Naive B cell (primary cell): ENCODE measurements at places on chromosomes 11 and 22. TPM values are rescaled to one million over a fixed set of nuclear protein-coding genes. Genes with fewer than 3 reads are reported as not detected.

DNA sequence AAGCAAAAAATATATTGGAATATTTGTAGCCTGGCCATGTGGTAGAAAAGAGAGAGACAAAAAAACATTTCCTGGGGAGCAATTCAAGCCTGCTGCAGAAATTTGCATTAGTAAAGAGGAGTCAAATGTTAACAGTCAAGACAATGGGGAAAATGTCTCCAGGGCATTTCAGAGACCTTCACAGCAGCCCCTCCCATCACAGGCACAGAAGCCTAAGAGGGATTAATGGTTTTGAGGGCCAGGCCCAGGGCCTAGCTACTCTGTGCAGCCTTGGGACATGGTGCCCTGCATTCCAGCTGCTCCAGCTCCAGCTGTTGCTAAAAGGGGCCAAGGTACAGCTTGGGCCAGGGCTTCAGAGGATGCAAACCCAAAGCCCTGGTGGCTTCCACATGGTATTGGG, 46.8 kb downstream of the PGR start:
- DNase-seq = no peak

DNA sequence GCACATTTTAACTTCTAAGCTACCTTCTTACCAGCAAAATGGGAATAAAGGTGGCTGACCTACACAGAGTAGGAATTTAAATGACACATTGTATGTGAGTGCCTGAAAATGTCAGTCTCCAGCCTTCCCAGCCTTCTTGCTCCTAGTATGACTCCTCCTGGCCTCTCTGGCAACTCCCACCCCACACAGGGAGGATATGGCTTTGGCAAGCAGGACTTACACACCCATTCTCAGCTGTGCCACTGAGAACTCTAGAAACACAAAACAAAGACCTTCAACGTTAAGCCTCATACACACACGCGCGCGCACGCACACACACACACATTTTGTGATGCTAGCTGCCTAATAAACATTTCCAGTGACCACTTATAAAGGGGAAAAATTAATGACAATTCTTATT, 65.8 kb downstream of the PACSIN2 start:
- DNase-seq = no peak

DNA sequence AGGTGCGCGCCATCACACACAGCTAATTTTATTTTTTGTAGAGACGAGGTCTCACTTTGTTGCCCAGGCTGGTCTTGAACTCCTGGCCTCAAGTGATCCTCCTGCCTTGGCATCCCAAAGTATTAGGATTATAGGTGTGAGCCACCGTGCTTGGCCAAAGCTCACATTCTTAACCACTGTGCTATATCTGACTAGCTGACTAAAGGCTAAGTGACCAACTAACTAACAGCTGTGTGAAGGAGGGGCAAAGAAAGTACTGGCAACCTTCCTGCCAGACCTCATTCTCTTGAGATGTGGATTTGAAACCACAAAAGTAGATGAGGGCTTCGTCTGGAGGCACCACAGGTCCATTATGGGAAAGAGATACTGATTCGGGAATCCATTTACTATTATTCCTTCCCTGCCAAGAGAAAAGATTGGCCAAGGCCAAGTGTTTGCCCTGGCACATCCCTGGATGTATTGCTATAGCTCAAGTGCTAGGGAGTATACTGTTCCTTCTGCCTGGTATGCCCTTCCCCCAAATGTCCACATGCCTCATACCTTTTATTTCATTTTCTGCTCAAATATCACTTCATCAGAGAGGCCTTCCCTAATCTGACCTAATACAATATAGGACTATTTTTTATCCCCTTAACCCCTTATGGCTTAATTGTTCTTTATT, 52.7 kb upstream of the RRM1 start:
- DNase-seq = no peak

Gene CYP2D6
- polyA plus RNA-seq = not detected

DNA sequence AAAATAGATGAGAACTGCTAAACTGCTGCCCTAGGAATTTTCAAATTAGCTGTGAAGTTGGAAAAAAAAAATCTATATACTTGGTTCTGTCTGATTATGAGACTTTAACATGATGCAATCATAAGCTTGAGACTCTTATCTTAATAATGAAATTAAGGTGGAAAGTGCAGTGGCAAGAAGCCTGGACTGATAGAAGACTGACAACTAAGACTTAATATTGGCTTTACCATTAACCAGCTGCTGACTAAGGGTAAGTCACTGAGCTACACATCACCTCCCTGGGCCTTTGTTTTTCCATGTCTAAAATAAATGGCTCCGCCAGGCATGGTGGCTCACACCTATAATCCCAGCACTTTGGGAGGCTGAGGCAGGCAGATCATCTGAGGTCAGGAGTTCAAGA, 56.9 kb downstream of the SLC35F2 start:
- DNase-seq = no peak

Gene OR4D9
- polyA plus RNA-seq = not detected

Gene RAB39A
- polyA plus RNA-seq = 0.31 TPM

Gene MAPK8IP2
- polyA plus RNA-seq = 0.04 TPM

Gene APOL2
- 7.6 TPM for polyA plus RNA-seq

Gene PRODH
- 0.05 TPM for polyA plus RNA-seq

DNA sequence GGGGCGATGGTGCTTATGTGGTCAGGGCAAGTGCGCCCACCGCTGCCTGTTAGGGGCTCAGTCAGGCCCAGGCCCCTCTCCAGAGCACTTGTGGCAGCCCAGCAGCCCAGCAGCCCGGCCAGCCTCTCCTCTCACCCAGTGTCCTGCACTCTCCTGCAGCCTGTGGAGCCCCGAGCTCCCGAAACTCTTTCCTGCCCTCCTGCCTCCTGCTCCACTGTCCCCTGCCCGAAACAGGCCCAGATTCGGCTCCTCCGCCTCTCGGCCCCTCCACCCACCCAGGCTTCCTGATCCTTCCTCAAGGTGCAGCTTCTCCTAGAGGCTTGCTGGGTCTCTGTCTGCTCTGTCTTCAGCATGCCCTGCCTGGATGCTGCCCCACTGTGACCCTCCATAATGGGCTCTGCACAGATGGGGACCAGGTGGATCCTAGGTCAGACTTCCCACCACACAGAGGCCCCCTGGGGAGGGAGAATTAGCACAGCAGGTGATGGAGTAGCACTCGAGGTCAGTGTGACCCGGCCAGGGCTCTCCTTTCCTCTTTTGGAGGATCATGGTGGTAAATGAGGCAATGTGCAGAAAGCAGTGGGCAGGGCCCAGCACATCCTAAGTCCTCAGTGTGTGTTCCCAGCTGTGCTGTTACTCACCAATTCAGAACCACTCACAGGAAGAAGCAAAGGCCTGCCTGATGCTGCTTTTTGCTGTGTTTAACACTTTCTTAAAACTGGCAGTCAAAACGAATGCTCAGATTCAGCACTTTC, 18.6 kb upstream of the NAP1L4 start:
- DNase-seq = no peak

DNA sequence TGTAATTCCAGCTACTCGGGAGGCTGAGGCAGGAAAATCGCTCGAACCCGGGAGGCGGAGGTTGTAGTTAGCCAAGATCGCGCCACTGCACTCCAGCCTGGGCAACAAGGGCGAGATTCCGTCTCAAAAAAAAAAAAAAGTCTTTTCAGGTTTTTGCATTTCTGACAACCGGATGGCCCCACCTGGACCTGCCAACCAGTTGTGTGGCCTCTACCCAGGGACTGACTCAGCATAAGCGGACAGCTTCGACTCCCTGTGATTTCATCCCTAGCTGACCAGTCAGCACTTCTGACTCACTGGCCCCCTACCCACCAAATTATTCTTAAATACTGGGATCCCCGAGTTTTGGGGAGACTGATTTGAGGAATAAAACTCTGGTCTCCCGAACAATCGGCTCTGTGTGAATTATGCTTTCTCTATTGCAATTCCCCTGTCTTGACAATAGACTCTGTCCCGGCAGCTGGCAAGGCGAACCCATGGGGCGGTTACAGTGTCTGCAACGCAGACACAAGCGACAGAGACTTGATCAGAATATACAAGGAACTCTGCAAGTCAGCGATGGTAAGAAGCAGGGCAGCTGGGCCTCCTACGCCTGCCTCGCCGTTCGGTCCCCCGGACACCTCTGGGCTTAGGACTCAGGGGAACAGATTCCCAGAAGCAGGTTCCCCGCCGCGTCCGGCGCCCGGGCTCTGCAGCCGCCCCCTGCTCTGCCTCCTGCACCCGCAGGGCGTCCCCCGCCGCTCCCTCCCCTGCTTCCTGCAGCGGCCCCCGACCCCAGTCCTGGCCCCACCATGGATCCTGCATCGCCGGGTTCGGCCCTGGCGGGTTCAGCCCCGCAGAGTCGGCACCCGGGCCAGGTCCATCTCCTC, 741 bp upstream of the TALDO1 start:
- DNase-seq = no peak

Gene OPCML
- not detected for polyA plus RNA-seq

DNA sequence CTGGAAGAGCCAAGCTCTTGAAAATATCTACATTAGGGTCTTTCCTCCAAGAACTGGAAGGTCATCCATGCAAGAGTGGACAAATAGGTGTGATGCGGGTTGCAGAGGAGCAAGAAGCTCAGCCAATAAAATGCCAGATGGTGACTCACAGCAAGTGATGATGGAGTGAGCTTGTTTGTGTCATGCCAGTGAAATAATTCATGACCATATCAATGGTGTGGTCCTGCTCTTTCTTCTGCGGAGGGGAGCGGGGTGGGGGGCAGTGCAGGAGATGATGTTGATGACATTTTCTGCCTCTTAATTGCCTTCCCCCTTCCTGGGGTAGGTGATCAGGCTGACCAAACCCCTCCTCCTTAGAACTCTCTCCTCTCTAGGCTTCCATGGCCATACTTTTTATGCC, 118.5 kb upstream of the TIMP3 start:
- DNase-seq = no peak

DNA sequence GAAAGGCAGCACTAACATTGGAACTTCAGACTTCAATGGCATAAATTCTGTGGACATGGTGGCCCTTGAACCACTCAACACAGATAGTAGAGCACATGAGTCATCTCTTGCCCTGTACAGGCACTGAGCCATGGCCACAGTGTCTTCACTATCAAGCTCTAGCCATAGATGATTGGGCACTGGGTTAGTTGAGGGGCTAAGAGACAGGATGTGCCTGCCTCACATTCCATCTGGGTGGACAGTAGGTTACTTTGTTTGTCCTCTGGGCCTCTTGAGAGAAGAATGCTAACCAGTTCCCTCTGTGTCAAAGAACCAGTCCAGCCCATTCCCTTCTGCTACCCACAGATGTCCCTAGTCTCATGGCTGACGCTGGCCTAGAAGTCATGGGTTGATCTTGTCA, 39.8 kb downstream of the OR6Q1 start:
- no peak for DNase-seq

Gene HDHD5
- 48.9 TPM for polyA plus RNA-seq

- DNase-seq = peak; percentile 47
These were observed 45.7 kb downstream of the PACS1 start for GRCh38 chr11:66115638-66116301.

- DNase-seq = no peak
These were observed 52.7 kb upstream of the HTATIP2 start for GRCh38 chr11:20310596-20311394.

- DNase-seq = no peak
These were observed 184.0 kb downstream of the TBC1D22A start for GRCh38 chr22:46946383-46946962.

GRCh38 chr11:36452961-36453360, 57.1 kb downstream of the TRAF6 start:
- no peak for DNase-seq

Gene CCDC90B
- polyA plus RNA-seq = 106 TPM

- no peak for DNase-seq
These were observed 11.2 kb downstream of the KCNQ1OT1 start for GRCh38 chr11:2688381-2689231.

DNA sequence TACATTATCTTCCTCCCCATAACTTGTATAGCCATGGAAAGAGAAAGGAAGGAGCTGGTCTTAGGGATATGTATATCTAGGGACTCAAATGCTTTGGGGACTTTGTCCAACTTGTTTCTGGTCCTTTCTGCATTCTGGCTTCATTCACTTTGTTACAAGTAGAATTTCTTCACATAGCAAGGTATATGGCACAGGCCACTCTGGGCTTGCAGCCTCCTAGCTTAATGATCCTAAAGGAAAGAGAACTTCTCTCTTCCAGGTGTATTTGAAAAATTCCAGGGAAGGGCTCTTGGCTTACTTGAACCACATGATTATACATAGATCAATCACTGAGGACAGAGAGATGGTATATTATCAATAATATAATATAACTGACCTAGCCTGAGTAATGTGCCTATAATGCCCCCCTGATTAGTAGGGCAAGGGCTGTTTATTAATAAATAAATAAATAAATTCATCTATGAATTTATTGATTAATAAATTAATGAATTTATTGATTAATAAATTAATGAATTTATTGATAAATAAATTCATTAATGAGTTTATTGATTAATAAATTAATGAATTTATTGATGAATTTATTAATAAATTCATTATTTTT, 48.2 kb upstream of the CEP295 start:
- DNase-seq = no peak

Gene DEFB108B
- polyA plus RNA-seq = not detected

DNA sequence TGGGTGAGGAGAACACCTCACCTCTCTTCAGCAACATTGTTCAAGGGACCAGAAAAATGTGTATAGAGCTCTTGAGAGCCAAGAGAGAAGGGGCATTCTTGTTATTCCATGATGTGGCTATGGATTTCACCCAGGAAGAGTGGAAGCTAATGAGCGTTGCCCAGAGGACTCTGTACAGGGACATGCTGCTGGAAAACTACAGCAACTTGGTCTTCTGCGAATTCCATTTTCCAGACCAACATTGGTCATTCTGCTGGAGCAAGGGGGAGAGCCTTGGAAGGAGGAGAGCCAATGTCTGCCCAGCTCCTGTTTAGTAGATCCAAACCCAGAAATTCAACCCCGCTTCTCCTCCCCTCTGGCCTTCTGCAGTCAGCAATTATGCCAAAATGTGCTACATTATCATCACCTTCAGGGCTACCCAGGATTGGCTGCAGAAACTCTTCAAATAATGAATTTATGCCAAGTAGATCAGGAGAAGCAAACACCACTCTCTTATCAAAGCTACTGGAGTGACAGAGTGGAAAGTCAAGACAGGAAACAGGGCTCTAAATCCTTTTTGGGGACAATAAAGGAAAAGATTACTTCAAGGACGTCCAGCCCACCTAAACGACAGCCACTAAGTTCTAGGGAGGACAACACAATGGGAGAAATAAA, 707.5 kb upstream of the LUZP2 start:
- DNase-seq = no peak

Gene CCDC89
- polyA plus RNA-seq = not detected

Gene TIRAP
- 11.1 TPM for polyA plus RNA-seq

Gene GGT5
- not detected for polyA plus RNA-seq

DNA sequence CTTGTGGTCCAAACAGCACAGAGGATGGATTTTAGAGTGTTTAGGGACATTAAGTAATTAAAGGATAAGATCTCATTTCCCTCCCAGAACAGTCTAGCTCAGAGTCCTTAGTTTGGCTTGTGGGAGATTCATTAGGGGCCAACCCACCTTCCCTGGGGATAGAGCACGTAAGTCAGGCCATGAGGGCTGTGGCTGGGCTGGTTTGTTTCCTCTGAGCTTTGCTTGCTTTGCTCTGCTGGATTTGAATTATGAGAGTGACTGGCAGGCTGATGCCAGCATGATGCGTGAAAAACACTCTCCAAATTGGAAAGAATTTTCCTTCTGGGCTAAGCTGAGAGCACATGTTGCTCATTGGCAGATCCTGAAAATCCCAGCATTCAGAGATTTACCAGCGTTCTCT, 84.7 kb upstream of the HEPHL1 start:
- DNase-seq = no peak
